AML-193 (cell line): ENCODE measurements at places on chromosomes 12 and 14.

- no peak for DNase-seq
Measured at GRCh38 chr14:49280566-49280965, 305.6 kb downstream of the RPS29 start.

- no peak for DNase-seq
Measured at GRCh38 chr12:132247718-132248452, 81.5 kb downstream of the GALNT9 start.

DNA sequence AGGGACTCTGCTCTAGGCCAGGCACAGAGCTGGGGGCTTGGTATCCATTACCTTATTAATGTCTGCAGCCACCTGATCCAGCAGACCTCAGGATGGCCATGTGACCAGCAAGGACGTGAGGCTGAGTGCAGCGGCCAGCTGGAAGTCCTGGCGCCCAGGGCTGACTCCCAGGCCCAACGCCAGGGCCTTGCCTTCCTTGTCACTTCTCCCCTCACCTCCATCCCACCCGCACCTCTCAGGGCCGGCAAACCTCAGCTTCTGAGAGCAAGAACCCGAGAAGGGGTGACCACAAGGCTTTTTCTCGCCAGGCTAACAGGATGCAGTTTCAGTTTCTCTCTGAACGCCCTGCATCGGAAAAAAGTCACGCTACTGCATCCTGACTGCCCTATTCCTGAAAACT lies 15.4 kb downstream of the RAB35 start:
- no peak for DNase-seq

GRCh38 chr14:60859525-60859924 lies 121.4 kb downstream of the TRMT5 start:
- DNase-seq, result no peak

DNA sequence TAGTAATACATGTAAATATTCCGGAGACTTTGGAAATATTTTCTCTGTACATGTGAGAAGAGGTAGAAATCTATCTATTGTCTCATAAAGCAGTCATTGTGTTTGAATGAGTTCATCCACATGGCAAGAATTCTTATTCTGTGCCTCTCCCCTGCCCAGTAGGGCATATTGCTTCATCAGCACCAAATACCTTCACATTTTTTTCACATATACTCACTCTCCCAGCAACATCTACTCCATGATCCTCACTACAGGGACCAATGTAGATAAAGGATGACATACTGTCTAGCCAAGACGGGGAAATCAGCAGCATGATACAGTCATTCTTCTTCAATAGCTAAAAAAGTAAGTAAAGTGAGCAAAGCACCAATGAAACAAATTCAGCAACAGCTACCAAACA lies 1.3 kb upstream of the TAS2R14 start:
- DNase-seq, result no peak

- no peak for DNase-seq
Measured at GRCh38 chr12:115528466-115528865, 749.0 kb downstream of the MED13L start.

GRCh38 chr12:3614806-3615466 lies 123.9 kb downstream of the PRMT8 start:
- DNase-seq, result no peak

- no peak for DNase-seq
Measured at GRCh38 chr14:105851716-105852377, 325.5 kb downstream of the TMEM121 start.

DNA sequence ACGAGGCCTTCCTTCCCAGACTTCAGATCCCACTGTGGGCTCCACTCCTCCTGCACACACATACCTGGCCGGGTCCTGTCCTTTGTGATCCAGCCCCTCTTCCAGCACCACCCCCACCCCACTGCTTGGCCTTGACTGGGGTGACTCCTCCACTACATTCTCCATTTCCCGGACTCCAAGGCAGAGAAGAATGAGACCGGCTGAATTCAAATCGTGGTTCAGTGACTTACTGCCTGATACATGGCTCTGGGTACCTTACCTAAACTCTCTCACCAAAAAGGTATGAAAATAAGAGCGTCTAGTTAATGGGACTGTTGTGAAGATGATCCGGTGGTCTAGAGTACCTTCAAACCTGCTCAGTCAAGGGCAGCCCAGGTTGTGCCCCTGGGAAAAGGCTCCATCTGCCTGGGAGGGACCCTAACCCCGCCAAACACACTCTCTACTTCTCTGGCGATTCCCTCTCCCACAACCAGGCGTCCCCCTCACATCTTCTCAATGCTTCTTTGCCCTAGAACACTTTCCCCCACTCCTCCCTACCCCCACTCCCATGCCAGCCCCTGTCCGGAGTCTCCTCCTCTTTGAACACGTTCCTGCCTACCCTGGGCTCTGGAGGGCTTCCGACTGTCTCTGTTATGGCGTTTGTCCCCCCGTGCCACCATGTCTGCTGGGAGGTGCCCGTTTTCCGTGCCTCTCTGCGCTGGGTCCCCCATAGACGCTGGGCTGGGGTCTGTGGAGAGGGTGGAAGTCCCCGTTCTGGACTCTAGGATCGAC lies 1.5 kb upstream of the ZBTB42 start:
- no peak for DNase-seq

GRCh38 chr14:74301594-74302151 lies 1.1 kb downstream of the ABCD4 start:
- no peak for DNase-seq

DNA sequence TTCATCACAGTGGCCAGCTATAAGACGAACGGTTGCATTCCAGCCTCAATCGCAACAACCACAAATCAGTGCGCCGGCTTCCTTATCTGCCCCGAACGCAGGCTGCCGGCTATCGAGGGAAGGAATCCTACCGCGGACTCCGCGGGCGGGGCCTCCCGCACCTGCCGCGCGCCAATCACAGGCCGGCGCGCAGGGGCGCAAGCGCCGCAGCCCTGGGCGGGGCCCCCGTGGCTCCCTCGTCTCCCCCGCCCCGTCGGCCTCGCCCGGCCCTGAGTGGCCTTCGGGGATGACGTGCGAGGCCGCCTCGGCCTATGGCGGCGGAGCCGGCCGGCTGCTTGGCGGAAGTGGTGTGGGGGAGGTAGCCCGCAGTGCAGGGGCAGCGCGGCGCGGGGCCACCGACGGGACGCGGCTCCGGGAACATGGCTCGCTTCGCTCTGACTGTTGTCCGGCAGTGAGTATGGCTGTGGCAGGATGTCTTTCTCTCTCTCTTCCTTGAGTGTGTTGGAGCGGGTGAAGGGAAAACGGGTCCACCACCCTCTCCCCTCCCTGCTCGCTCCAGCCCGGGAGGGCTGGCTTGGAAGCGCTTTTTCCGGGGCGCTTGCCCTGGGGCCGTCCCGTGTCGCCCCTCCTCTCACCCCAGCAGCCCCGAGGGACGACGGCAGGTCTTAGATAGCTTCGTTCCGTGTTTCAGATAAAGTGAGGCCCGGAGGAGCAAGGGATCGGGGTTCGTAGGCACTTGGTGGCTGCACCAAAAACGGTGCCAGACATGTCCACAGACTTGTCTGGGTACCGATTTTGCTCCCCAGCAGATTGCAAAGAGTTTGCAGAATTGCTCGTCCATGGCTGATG lies at the start of gene TIGAR:
Gene TIGAR (plus strand): TSS at position 361 of the 849 bp plus-strand sequence. CDS start 59 bp downstream, at position 420.
- peak; percentile 91 for DNase-seq

GRCh38 chr14:100575266-100575995 lies 11.8 kb downstream of the BEGAIN start:
- no peak for DNase-seq

DNA sequence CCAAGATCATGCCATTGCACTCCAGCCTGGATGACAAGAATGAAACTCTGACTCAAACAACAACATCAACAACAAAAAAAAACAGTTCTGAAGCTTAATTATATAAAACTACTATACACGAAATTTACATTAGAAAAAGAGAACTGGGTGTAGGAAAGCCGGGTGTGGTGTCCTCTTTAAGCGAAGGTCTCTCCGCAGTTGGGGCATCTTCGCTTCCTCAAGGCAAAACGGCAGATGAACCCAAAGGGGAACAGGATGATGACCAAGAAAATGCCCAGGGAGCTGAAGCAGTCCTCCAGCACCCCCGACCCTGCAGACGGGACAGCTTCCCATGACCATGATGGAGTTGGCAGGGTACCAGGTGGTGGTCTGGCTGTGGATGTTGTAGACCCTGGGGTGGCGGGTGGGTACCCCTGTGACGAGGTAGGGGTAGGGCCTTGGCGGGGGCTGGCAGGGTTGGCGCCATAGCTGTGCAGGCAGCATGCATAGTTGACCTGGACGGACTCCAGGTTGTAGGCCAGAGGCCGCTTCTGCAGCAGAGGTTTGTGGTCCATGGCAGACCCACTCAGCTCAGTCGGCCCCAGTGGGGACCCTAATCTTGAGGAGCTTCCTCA lies 18.2 kb upstream of the BCAT1 start:
- DNase-seq, result no peak

DNA sequence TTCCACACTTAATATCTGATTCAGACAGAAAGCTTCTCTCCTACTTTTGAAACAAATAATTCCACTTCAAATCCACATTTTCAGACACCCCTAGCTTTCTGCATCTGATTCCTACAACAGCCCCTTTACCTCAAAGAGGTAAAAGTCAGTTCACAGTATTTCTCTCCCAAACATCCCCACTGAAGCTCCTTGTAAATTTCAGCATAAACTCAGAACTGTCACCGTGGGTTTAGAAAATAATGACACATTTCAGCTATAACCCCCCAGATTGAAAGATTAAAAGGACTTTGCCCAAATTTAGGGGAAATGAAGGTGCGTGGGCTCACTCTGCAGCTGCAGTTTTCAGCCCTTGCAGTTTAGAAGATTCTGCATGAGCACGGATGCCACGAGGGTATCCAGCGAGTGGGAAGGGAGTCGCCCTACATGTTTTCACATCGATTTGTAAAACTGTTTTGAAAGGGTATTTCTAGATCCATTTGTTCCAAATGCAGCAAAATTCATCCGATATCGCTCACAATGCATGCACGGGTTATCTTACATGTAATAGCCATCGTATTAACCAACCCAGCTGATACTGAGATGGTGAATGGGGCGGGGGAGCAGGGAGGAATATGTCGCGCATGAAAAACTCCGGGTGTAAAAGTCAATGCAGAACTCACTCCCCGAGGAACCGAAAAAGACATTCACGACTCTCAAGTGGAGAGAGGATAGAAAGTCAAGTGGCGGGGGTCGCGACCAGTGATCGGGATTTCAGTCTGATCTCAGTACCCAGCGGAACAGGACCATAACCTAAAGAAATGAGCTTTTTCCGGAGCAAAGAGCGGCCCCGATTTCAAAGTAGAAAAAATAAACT lies 5.0 kb upstream of the CCND2 start:
- DNase-seq, result no peak

GRCh38 chr12:95326445-95326844 lies 108.8 kb downstream of the VEZT start:
- DNase-seq, result no peak

DNA sequence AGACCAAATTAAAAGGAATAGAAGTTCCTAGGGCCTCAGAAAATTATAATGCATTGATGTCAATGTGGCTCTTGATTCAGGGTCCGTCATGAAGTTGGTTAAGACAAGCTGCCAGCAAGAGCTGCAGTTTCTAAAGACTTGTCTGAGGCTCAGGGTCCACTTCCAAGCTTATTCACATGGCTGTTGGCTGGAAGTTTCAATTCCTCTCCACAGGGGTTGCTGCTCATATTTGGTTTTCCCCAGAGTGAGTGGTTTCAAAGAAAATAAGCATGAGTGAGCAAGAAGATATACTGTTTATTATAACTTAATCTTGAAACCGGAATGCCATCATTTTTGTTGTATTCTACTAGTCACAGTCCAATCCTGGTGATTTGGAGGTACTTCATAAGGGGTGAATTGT lies 1247.4 kb downstream of the LRFN5 start:
- no peak for DNase-seq

DNA sequence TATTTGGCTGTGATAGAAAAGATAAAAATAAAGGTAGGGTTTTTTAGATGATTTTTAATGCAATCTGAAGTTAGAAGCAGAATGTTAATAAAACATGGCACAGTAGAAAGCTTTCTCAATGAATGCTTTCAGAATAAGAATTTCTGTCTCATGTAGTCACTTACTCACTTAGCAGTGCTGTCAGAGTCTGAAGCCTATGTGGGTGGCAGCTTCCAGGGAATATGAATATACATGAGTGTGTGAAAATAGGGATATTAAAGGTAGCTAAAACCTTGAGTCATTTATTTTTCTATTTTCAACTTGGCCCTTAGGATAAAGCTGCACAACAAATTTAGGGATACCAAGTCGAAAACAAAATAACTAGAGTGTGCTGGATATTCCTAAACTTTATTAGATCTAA lies 427.9 kb downstream of the AEBP2 start:
- no peak for DNase-seq

- no peak for DNase-seq
Measured at GRCh38 chr12:47984331-47984801, 19.9 kb downstream of the COL2A1 start.

- no peak for DNase-seq
Measured at GRCh38 chr12:105960319-105961083, 178.3 kb downstream of the NUAK1 start.

DNA sequence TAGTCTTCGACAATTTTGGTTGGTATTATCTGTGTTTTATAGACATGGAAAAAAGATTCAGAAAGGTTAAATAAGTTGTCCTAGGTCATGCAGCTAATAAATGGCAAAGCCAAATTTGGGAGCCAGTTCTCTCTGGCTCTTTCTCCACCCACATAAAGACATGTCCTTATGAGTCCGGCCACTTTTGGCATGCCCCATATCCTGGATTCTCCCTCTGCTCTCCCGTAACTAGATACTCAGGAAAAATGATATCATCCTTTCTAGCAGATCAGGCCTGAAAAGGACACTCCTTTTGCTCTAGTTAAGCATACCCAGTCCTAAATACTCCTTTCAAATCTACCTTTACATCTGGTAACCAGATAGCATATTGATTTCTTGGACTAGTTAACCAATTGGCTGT lies 64.4 kb downstream of the TTLL5 start:
- DNase-seq, result no peak

- DNase-seq, result peak; percentile 65
Measured at GRCh38 chr12:47698055-47698454, 7.8 kb downstream of the RPAP3 start.

DNA sequence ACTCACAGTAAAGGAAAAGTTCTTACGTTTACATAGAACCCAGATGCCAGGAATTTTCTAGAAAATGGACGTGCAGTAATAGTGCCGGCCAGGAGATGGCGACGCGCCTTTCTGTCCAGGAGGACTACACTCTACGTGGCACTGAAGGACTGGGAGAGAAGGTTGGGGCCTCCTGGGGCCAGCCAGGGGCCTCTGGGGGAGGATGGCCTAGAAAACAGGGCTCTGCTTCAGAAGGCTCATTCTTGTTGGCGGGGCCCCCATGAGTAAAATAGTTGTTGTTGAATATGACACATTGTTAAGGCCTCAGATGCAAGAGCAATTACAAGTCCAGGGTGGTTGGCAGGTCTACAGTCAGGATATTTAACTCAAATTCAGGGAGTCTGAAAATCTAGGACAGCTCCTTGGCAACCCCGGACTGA lies 120.1 kb upstream of the MAX start:
- DNase-seq, result no peak

DNA sequence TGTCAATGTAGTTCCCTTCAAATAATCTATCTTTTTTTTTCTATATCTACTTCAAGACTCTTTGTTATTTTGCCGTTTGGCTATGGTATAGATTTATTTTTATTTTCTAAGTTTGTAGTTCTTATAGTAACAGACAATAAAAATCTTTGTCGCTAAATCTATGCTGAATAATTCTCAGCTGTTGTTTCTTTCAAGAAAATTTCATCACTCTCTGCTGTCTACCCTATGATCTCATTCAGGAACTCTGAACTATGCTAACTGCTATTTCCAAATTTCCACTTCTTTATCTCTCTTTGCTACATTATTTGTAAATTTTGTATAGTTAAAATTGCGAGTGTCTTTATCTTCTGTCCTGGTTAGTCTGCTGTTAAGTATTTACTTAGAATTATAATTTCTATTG lies 353.6 kb downstream of the LRFN5 start:
- DNase-seq, result no peak

GRCh38 chr14:32438517-32438916 lies 109.4 kb downstream of the AKAP6 start:
- no peak for DNase-seq

- DNase-seq, result no peak
Measured at GRCh38 chr12:132623072-132623869, 4.7 kb downstream of the P2RX2 start.
